Stimulated activated CD4-positive, alpha-beta T cell treated with anti-CD3 and anti-CD28 coated beads, Interleukin-15, amount 100 ng/mL, for 48 hours (primary cell): ENCODE measurements at places on chromosomes 5 and 9.

GRCh38 chr9:124757616-124758015 lies 13.5 kb downstream of the NR6A1 start:
- no peak for DNase-seq

GRCh38 chr5:10334831-10335230 lies 18.7 kb upstream of the MARCHF6 start:
- DNase-seq = no peak

GRCh38 chr5:177440211-177440989 lies 6.2 kb upstream of the PRR7 start:
- no peak for DNase-seq

DNA sequence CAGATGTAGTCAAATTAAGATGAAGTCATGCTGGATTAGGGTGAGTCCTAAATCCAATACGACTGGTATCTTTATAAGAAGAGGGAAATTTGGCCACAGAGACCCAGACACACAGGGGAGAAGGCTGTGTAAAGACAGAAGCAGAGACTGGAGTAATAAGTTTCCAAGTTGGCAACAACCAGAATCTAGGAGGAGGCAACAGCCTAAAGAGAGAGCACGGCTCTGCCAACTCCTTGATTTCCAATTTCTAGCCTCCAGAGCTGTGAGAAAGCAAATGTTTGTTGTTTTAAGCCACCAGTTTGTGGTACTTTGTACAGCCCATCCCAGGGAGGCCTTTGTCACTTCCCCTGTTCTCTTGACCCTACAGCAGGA lies 74.4 kb downstream of the ATG10 start:
- no peak for DNase-seq

- no peak for DNase-seq
Measured at GRCh38 chr9:27053369-27054022, 48.0 kb upstream of the LRRC19 start.

- no peak for DNase-seq
Measured at GRCh38 chr9:133008406-133008805, 22.4 kb upstream of the GTF3C5 start.

- no peak for DNase-seq
Measured at GRCh38 chr9:106287091-106287631, 575.8 kb upstream of the ZNF462 start.

GRCh38 chr5:168750926-168751325 lies 171.8 kb upstream of the PANK3 start:
- no peak for DNase-seq

- DNase-seq = no peak
Measured at GRCh38 chr5:89371646-89372045, 488.7 kb upstream of the MEF2C start.

- no peak for DNase-seq
Measured at GRCh38 chr5:41918105-41918504, 7.0 kb upstream of the FBXO4 start.

DNA sequence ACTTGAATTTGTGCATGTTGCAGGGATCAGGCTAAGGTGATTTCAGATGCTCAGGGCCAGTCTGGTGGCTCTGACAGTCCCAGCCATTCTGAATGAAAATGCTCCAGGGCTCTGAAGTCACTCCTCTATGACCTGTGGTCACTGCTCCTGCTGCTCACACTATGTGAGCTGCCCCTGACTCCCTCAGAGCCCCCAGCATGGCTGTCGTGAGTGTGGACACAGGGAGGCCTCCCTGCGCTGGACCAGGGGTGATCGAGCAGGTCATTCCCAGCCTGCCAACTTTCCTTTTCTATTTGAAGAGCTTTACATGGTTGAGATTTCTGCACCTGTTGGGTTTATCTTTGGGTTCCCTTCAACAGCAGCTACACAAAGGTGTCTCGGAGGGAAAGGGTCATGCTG lies 74.5 kb downstream of the WNK2 start:
- DNase-seq = no peak
